ENCODE measurements at places on chromosomes 6 and 20.

GRCh38 chr6:82988930-82989351 is 76.7 kb downstream of the UBE3D start:
- no peak for DNase-seq

- no peak for DNase-seq
Observed at GRCh38 chr20:7893014-7893730, 47.1 kb downstream of the HAO1 start.

GRCh38 chr6:94736236-94736635 is 841.1 kb upstream of the MANEA start:
- no peak for DNase-seq

DNA sequence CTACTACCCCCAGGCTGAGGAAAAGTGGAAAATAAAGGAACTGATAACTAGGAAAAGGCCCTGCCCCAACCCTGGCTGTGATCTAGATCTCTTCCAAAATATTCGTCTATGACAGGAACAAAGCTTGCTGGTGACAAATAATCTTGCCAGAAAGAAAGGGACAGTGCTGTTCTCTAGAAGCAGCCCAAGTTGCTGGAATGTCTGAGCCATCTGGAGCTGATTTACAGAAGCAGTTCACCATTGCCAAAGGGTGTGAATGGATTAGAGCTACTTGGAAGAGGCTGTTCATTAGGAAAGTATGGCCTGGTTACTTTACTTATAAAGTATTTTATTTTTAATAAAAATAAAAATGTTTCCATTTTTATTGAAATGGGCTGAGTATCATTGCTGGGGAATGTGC is 146.3 kb downstream of the EPM2A start:
- DNase-seq: no peak

- DNase-seq: no peak
Observed at GRCh38 chr20:48805716-48806115, 22.1 kb downstream of the PREX1 start.

- no peak for DNase-seq
Observed at GRCh38 chr20:18678549-18679419, 90.9 kb downstream of the DTD1 start.

DNA sequence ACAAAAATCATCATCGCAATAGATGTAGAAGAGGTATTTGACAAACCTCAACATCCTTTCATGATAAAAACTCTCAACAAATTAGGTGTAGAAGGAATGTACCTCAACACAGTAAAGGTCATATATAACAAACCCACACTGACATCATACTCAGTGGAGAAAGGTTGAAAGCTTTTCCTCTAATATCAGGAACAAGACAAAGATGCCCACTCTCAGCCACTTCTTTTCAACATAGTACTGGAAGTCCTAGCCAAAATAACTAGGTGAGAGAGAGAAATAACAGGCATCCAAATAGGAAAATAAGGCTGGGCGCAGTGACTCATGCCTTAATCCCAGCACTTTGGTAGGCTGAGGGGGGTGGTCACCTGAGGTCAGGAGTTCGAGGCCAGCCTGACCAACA is 95.8 kb downstream of the ZDHHC14 start:
- no peak for DNase-seq

- no peak for DNase-seq
Observed at GRCh38 chr6:167525774-167526173, 200.9 kb downstream of the TTLL2 start.

- peak; percentile 63 for DNase-seq
Observed at GRCh38 chr20:21099751-21100577, 6.2 kb downstream of the LINC00237 start.

GRCh38 chr20:57240581-57241362 is 25.7 kb downstream of the BMP7 start:
- no peak for DNase-seq

GRCh38 chr6:25196464-25196863 is 82.7 kb upstream of the CARMIL1 start:
- no peak for DNase-seq

- DNase-seq: no peak
Observed at GRCh38 chr20:63577317-63577894, 3.4 kb upstream of the HELZ2 start.

- DNase-seq: no peak
Observed at GRCh38 chr6:143821359-143821758, 21.8 kb upstream of the LTV1 start.

DNA sequence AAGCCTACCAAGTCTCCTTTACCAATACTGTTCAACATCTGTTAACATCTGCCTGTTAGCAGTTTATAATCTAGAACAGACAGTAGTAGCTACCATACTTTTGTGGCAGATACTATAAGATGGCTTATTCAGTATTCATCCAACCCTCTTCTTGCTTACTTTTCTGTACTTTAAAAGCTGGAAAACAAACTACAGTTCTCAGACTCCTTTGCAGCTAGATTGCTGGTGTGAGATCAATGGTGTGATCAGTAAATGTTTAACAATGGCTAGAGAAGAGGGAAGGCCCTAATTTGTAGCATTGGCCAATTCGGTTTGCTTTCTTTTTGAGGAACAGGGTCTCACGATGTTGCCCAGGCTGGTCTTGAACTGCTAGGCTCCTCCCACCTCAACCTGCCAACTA is 3.5 kb upstream of the REV3L start:
- DNase-seq: no peak

GRCh38 chr6:118397671-118398465 is 150.2 kb upstream of the PLN start:
- DNase-seq: no peak

DNA sequence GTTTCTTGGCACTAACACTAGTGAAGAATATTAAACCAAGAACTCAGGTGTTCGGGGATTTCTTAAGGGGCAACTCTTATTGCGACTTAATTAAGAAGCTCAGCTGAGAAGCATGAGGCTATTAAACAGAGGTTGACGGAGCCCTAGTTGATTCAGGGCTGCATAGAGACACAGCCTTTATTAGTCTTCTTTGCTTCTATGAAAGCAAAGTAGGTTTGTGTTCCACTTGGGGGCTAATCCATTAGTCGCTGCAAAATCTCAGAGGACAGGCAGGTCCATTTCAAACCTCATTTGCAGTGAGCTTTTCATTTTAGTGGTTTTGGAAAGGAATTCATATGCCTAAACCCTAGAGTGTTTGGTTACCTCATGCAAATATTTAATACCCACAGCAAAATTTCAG is 506.6 kb upstream of the SULF2 start:
- DNase-seq: no peak

- no peak for DNase-seq
Observed at GRCh38 chr6:10850728-10851127, 12.4 kb upstream of the MAK start.

All from stimulated activated CD8-positive, alpha-beta memory T cell treated with anti-CD3 and anti-CD28 coated beads, Interleukin-4, amount 100 ng/mL, for 48 hours (primary cell).